Tracheal epithelial cell (primary cell): ENCODE measurements at places on chromosomes 3 and 15. TPM values are rescaled to one million over a fixed set of nuclear protein-coding genes. Genes with fewer than 3 reads are reported as not detected.

POLR2H gene
- 68.6 and 117 TPM in 2 replicates for total RNA-seq

SH2D7 gene
- not detected in 2 replicates for total RNA-seq

GOLGA8T gene
- total RNA-seq: not detected in 2 replicates

RTP3 gene
- not detected in 2 replicates for total RNA-seq

GRAMD1C gene
- 1.2 and 1.3 TPM in 2 replicates for total RNA-seq

OR5K4 gene
- total RNA-seq: not detected in 2 replicates

APH1B gene
- 4.6 and 4.7 TPM in 2 replicates for total RNA-seq

ACSBG1 gene
- total RNA-seq: not detected in 2 replicates

KCNAB1 gene
- total RNA-seq: 0.21 and 0.24 TPM in 2 replicates

B3GALNT1 gene
- 6.7 and 7.9 TPM in 2 replicates for total RNA-seq

PRR20G gene
- not detected in 2 replicates for total RNA-seq

XCR1 gene
- under 0.01 TPM in 1 of 2 replicates, not detected in the other for total RNA-seq

ZDHHC23 gene
- total RNA-seq: 0.85 and 3.9 TPM in 2 replicates

KY gene
- total RNA-seq: not detected in 2 replicates

TICRR gene
- 0.21 and 1.4 TPM in 2 replicates for total RNA-seq
